Fibroblast of upper back skin (primary cell): ENCODE measurements at places on chromosomes 1 and 21.

DNA sequence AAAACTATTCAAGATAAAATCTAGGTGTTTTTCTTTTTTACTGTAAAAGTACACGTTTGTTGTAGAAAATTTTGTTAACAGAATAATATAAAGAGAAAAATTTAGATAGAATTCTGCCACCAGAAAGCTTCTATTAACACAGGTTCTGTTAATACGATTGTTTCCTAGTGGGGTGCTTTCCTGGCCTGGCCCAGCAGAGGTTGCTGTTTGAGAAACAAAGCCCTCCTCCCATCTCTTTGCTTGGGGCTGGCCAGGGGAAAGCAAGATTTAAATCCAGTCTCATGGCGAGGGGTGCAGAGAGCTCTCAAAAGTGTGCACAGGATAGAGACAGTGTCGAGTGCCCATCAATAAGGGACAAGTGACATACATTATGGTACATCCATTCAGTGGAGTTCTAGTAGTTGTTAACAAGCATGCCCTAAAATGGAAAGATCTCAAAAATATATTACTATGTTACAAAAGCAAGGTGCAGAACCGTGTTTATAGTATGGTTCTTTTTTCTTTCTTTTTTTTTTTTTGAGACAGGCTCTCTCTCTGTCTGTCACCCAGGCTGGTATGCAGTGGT is 14.6 kb upstream of the ACBD3 start:
- DNase-seq: no peak

- no peak for DNase-seq
Observed at GRCh38 chr1:114435088-114435715, 75.8 kb downstream of the TRIM33 start.

DNA sequence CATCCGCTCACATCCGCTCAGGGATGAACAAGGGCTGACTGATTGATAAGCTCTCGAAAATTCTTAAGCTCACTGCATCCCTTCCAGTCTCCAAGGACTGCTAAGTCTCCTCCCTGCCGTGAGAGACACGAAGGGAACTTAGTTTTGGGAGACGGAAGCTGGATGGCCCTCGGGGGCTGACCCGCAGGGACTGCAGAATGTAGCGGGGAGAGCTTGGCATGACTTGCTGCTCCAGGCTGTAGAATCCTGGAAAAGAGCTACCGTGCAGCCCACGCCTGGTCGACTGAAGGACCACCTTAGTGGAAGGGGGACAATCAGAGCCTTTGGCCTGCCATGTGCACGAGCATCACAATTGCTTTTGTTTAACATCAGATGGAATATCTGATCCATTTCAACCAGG is 5.3 kb downstream of the ANKRD65 start:
- no peak for DNase-seq

GRCh38 chr1:75614399-75614756 is 3.5 kb upstream of the SLC44A5 start:
- no peak for DNase-seq

GRCh38 chr1:190747704-190748103 is 270.0 kb upstream of the BRINP3 start:
- peak; percentile 68 for DNase-seq
